ENCODE measurements at places on chromosomes 6 and 20.

DNA sequence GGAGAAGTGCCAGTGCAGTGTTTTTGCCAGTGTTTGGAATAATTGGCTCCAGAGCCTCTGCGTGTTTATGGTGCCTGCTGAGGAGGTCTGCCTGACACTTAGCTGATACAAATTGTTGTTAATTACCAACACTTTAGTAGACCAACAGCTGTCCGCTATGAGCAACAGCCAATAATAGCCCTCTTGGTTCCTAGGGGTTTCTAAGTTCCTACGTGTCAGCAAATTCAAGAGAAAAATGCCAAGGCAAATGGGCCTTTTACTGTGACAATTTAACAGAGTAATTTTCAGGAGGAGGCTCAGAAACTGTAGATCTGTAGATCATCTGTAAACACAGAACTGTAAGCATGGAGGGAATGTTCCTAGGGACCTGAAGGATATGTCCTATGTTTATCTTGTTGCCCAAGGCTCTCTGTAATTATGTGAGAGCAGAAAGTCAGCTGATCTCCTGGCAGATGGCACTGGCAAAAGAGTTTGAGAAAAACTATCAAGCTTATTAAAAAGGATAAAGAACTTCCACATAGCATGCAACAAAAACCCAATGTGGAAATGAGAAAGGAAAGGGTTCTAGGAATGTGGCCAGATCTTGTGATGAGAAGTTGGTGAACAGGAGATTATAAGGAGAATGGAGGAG lies 157.7 kb downstream of the GJA1 start:
- no peak for DNase-seq

GRCh38 chr6:20325641-20326421 lies 75.8 kb upstream of the E2F3 start:
- DNase-seq, result no peak

- DNase-seq, result no peak
These were observed 73.0 kb upstream of the NRSN1 start for GRCh38 chr6:24053057-24053456.

GRCh38 chr20:1953621-1954020 lies 40.2 kb downstream of the PDYN start:
- no peak for DNase-seq

- DNase-seq, result no peak
These were observed 109.1 kb downstream of the TULP4 start for GRCh38 chr6:158421381-158421780.

GRCh38 chr6:36766399-36766945 lies 68.8 kb downstream of the RAB44 start:
- DNase-seq, result no peak

- DNase-seq, result no peak
These were observed 136.3 kb downstream of the TFAP2C start for GRCh38 chr20:56765172-56766073.

- DNase-seq, result no peak
These were observed 11.5 kb downstream of the ABHD12 start for GRCh38 chr20:25378884-25379733.

DNA sequence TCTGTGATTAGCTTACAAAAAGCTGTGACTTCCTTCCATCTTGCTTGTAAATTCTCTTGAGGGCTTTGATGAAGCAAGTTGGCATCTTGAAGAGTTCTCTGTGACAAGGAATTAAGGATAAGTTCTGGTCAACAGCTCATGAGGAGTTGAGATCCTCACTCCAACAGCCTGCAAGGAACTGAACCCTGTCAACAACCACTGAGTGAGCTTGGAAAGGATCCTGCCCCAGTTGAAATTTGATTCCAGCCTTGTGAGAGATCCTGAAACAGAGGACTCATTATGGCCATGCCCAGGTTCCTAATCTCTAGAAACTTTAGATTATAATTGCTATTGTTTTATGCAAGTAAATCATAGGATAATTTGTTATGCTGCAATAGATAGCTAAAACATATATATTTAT lies 133.7 kb downstream of the PTCHD4 start:
- DNase-seq, result no peak

- no peak for DNase-seq
These were observed 35.3 kb downstream of the COL11A2 start for GRCh38 chr6:33156964-33157363.

DNA sequence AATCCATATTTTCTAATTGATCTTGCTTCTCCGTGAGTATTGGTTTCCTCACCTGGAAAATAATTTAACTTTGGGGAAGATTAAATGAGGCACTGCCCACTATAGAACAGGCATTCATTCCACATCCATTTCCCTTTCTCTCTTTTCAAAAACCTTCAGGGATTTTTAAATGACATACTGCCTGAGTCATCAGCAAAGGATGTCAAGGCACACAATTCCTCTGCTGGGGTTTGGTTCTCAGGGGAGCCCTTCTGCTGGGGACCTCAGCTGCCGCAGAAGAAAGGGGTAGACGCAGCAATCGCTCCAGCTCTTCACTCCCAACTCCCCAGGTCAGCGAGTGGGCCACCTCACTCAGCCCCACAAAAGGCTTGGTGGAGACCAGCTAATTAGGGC lies 90.7 kb upstream of the BACH2 start:
- DNase-seq, result no peak
